Fibroblast of skin of right quadriceps (primary cell): ENCODE measurements at places on chromosomes 5 and 9.
A peak's percentile ranks its signal among the peaks of the same experiment; 100 is the strongest.

GRCh38 chr5:176190886-176191755 is 47.1 kb upstream of the SIMC1 start:
- no peak for DNase-seq

- no peak for DNase-seq
Observed at GRCh38 chr5:14868771-14869170, 2.8 kb downstream of the ANKH start.

DNA sequence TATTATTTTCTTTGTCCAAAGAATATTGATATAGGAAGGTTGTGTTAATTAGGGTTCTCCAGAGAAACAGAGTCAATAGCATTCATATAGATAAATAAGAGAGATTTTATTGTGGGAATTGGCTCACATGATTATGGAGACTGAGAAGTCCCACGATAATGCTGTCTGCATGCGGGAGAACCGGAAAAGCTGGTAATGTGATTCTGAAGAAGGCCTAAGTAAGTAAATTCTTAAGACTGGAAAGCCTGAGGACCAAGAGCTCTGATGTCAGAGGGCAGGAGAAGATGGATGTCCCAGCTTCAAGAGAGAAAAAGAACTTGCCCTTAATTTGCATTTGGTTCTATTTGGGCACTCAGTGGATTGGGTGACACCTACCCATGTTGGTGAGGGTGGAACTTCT is 307.4 kb upstream of the C9orf72 start:
- no peak for DNase-seq

DNA sequence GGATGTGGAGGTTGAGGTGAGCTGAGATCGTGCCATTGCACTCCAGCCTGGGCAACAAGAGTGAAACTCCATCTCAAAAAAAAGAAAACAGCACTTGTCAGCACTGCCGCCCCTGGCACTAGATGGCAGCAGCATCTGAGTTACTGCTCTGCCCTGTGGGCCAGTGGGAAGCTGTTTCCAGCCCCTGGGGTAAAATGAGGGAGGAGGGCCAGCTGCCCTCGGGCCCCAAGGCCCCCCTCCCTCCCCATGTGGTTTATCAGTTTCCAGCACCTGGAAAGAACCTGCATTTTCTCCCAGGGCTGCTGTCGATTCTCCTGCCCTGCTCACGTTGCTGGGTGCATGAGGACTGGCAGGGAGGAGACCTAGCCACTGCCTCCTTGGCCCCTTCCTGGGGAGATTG is 13.2 kb upstream of the CEL start:
- no peak for DNase-seq

- DNase-seq: no peak
Observed at GRCh38 chr5:58582019-58582802, 664 bp upstream of the RAB3C start.

DNA sequence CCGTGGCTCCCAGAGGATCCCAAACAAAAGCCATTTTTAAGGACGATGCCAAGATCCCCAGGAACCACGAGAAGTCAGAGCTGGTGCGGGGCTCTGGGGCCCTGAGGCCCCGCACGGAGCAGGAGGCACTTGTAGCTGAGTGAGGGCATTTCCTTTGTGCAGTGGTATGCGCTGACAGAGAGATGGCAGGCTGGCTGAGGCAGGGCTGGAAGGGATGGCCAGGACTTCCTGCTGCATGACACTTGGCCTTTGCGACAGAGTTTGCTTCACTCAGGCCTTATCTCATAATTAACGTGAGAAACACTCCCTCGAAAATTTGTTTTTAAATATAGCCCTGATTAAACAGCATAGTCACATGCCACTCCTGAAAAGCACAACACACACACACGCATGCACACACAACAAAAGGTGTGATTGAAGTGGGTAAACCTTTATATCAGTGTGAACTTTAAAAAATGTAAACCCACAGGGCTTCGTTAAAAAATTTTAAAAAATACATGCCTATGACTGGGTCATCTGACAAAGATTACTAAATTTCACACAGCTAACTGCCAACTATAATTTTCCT is 536.6 kb downstream of the PDE4D start:
- no peak for DNase-seq

DNA sequence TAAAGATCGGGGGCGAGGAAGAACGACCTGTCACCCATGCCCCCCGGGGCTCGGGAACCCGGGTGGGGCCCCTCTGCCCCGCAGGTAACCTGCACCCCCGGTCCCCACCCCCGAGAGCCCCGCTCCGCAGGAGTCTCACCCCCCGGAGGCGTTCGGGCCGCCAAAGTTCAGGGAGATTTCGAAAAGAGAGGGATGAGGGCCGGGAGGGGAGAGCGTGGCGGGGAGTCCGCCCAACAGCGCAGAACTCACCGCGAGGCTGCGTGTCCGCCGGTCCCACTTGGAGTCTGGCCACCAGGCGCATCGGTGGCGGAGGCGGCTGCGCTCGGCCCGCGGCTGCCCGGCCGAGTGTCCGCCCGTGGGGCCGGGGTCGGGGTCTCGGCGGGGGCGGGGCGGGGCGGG is at the start of gene PHF19:
TSS of gene PHF19 (minus strand) at position 347 of the 399 bp plus-strand sequence. CDS start 2,447 bp downstream, outside the sequence.
- DNase-seq: no peak

DNA sequence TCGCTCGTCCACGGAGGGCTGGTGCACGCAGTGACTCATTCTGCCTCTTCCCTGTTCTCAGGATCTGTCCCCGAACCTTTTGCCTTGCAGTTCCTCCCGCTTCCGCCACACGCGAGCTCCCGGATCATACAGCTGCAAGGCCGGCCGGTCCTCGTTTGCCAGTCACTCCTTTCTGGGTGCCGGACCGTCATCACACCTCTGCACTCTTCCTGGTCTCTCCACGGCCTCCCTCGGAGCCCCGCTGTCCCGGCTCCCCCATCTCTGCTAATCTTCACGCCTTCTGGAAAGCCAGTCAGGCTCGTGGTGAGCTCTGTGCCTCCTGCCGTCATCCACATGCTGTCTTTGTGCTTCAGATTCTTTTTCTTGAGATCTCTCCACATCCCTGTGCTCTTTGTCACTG is 91.8 kb downstream of the STX17 start:
- DNase-seq: no peak

DNA sequence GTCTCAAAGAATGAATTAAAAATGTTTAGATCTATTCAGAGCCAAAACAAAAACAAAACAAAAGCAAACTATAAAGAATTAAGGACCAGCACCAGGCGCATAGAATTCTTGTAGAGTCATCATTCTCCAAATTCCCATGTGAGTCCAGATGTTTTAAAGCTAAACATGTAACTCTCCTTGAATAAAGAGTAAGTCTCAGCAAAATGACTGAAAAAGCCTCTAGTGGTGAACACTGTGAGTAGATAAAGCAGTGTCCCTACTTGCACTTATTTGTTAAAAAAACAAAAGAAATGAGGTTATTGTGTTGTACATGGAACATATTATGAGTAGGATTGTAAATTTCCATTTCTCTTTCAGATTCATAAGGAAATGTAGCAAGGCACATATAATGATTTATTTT is 44.0 kb downstream of the NNT start:
- no peak for DNase-seq

GRCh38 chr9:100375658-100376057 is 22.9 kb upstream of the TEX10 start:
- no peak for DNase-seq

DNA sequence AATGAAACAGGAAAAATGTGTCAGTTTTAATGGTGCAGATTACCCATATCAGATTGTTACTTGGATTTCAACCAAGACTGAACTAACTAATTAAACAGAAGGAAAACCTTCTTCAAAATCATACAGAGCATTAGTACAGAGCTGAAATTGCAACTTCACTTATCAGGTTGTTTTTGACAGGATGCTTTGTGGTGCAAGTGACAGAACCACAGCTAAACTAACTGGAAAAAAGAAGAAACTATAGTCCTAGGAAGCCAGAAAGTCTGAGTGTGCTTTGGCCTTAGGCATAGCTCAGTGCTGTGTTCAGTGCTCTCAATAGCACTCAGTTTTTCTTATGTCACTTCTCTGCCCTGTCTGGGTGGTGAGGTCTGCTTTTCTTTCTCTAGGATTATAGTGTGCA is 267.4 kb downstream of the CHSY3 start:
- DNase-seq: no peak

GRCh38 chr5:97455996-97456395 is 272.9 kb upstream of the RIOK2 start:
- DNase-seq: no peak

DNA sequence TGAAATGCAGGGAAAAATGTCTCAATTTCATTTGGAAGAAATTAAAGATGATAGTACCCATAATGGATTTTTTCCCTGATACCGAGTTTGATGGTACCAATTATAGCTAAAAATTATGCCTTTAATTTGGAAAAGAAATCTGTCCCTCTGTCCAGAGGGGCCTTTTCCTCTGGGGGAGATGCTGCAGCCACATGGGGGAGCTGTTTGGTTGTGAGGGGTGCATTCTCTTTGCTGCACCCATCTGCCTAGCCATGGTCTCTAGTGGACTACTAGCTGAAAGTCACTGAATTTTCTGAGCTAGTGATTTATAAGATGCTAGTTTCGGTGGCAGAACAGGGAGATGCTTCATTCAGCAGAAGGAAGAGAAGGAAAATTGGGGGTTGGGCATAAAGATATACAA is 9.6 kb downstream of the SEC61B start:
- DNase-seq: no peak

DNA sequence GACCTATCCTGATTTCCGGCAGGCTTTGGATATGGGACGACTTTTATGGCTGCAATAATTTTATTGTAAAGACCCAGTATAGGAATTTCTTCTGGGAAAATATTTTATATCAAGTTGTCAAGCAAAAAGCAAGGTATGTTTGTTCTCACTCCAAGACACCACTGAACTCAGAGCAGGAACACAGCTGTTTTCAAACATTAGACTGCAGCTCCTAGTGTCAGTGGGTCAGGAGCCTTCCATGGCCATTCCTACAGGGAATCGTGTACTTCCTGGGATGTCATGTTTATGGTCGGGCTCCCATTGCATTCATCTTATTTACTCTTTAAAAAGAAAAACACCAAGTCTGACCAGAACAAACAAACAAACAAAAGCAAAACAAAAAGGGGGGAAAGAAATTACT is 225.3 kb downstream of the TSSK1B start:
- no peak for DNase-seq

GRCh38 chr9:15220658-15221318 is 86.2 kb downstream of the TTC39B start:
- DNase-seq: peak; percentile 82

DNA sequence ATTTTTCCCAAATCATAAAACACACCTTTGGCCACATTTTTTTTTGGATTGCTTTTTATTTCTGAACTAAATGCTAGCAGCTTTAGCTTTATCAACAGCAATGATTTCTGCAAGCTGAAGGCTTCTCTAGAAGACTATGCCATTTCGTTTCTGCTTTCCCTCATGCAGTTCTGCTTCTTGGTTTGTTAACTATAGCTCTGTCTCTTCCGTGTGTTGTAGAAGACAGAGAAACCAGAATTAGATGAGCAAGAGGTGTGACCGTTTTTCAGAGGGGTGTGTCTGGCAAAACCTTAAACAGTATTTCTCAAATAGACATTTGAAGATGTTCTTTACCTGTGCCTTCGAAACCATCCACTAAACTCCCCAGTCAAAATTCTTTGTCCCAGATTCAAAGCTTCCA is 131.5 kb downstream of the ZNF462 start:
- DNase-seq: no peak

GRCh38 chr5:166127766-166128570 is 2163.5 kb upstream of the WWC1 start:
- no peak for DNase-seq

DNA sequence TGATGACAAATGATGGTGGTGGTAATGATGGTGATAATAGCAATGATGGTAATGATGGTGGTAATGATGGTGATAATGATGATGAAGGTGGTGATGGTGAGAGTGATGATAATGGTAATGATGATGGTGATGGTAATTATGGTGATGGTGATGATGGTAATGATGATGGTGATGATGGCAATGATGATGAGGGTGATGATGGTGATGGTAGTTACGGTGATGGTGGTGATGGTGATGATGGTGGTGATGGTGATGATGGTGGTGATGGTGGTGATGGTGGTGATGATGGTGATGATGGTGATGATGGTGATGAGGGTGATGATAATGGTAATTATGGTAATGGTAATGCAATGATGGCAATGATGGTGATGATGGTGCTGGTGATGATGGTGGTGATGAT is 91.1 kb downstream of the DAP start:
- no peak for DNase-seq

GRCh38 chr9:137592767-137593166 is 2.5 kb upstream of the ZMYND19 start:
- DNase-seq: no peak

- no peak for DNase-seq
Observed at GRCh38 chr5:176818391-176819098, 8.2 kb downstream of the UNC5A start.

DNA sequence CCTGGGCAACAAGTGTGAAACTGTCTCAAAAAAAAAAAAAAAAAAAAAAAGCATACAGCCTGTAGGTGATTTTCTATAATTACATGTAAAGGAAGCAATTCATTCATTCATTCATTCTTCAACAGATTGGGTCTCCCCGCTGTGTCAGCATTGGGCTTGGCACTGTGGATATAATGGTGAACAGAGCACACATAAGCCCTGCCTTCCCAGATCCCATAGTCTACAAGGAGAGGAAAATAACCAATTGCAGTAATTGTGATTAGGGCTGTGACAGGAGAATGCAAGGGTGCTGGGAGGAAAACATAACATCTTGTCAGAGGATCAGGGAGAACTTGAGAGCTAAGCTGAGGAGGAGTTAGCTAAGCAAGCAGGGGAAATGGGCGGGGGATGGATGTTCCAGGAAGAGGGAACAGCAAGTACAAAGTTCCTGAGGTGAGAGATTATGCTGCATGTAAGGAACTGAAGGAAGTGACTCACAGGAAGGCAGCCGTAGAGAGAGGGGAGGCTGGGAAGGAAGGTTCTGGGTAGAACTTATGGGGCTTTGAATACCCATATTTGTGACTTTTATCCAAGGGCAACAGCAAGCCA is 24.0 kb upstream of the KLF9 start:
- peak; percentile 60 for DNase-seq

- DNase-seq: no peak
Observed at GRCh38 chr5:123278284-123278683, 144.9 kb downstream of the CEP120 start.

GRCh38 chr5:68099327-68099726 is 116.2 kb upstream of the PIK3R1 start:
- DNase-seq: no peak

GRCh38 chr9:13113751-13114150 is 165.7 kb downstream of the MPDZ start:
- DNase-seq: peak; percentile 30

- DNase-seq: peak; percentile 35
Observed at GRCh38 chr9:10700291-10700690, 87.5 kb upstream of the PTPRD start.

GRCh38 chr5:93107141-93107540 is 473.9 kb downstream of the NR2F1-AS1 start:
- no peak for DNase-seq

GRCh38 chr5:179217356-179217755 is 127.9 kb downstream of the ADAMTS2 start:
- DNase-seq: no peak

DNA sequence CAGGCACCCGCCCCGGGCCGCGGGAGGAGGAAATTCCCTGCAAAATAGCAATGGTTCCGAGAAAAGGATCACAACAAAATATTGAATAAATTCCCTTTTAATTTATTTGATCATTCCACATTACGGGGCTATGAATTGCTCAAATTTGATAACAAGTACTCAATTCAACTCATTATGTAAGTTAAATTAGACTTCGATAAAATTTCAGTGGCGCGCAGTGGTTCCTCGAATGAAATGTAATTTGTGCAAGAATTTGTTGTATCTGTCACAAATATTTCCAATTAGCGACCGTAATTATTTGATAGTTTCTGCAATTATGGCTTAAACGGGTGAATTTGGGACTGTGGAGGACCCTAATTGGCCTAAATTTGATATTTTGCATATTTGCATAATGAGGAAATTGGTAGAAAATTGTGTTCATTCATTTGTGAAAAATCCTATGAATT is 76.0 kb upstream of the TBCA start:
- no peak for DNase-seq
